ENCODE measurements at places on chromosomes 3 and 15.

DNA sequence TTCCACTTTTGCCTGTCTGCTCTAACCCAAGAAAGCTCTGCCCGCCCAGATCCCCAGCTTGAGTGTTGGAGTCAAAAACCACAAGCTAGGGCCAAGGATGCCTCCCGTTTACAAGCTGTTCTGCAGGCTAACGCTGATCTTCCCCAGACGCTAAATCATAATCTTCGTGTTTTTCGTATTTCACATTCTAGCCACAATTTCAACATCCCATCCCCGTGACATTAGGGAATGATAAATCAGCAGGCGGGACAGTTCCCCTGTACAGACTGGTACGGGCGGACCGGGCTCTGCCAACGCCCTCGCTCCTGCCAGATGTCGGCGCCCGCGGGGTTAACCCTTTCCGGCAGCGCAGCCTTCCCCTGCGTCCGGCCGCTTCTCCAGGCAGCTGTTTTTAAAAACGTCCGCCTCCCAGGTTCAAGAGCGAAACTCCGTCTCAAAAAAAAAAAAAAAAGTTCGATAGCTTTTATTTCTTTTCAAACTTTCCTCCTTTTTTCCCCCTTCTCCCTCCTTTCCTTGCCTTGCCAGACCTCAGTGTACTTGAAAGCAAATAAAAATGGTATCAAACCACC is 81.0 kb upstream of the BNC1 start:
- peak; percentile 43 for DNase-seq

DNA sequence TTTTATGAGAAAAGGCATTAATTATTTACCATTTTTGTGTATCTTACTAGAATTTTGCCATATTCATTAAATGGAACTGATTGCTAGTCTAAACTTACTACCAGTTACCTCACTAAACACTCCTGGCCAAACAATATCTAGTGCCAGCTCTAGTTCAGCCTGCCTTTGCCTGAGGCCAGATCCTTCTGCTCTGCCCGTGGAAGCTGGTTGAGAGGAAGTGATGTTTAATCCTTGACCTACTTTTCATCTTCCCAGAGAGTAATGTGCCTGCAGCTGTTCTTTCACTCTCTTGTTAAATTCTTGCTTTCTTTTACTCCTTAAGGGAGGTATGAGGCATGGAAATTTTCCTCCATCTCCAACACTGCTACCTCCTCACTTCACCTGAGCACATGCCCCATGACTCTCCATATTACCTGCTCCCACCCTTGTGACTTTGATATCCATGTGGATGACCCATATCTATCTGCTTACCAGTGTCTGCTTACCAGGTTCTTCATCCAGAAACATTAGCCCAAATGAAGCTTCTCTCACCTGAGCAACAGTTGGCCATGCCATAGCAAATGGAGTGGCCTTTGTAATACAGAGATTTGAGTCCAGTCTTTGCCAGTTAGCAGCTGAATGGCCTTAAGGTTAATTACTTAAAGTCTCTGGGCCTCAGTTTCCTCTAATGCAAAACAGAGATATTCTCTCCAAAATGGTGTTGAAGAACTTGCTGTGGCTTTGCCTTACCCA is 53.4 kb downstream of the UBE2E1 start:
- DNase-seq = peak; percentile 45

GRCh38 chr3:43095370-43095769 is 10.5 kb downstream of the POMGNT2 start:
- DNase-seq = no peak

- DNase-seq = no peak
Measured at GRCh38 chr3:65786890-65787289, 251.8 kb downstream of the MAGI1 start.

- no peak for DNase-seq
Measured at GRCh38 chr3:177069514-177070329, 127.6 kb downstream of the TBL1XR1 start.

DNA sequence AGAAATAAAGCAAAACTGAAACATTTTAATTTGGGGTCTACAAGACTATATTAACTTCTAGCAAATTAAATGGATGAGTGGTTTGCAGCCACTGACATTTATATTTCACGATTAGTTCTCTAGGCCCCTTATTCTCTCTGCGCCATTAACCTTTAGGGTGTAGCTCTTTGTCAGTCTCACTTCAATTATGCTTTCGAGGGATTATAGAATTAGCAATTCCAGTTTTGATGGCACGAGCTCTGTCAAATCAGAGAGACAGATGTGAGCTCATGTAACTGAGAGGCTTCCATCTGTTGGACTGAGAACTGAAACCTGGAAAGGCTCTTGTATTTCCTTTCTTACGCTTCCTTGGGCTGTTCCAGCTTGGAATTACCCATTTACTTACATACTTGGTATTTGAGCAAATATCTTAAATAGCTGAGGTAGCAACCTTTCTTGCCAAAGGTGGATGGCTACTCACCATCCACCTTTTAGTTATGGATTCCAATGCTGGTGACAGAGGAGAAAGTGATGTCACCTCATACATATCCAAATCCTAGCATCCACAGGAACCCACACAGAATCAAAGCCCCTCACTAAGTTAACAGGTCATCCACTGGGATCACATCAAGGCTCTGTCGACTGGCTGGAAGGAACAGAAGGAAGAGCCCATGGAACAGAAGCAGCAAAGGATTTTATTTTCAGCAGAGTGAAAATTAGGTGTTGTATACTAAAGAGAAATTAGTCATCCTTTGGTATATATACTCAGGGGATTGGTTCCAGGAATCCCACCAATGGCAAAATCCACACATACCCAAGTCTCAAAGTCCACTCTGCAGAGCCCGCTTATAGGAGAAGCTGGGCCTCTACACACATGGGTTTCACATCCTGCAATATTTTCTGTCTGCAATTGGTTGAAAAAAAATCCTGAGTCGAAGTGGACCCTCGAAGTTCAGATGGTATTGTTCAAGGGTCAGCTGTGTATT is 20.8 kb downstream of the VGLL4 start:
- DNase-seq = no peak

GRCh38 chr15:65204931-65205660 is 6.2 kb downstream of the CILP start:
- DNase-seq = no peak

- DNase-seq = no peak
Measured at GRCh38 chr3:179373938-179374337, 26.4 kb downstream of the MFN1 start.

DNA sequence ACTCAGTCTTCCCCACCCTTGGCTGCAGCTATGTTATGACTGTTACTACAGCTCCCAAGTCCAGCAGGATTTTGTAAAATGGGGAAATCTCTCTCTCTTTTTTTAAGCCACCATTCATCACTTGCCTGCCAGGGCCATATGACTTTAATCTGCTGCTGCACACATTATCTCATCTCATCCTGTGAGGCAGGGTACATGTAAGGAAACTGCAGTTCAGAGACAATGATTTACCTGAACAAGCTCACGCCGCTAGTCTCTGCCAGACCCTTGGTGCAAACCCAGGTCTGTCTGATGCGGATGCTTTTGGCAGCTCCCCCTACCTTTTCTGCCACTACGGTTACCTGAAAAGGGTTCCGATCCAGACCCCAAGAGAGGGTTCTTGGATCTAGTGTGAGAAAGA is 78.3 kb downstream of the CHRNA7 start:
- no peak for DNase-seq

DNA sequence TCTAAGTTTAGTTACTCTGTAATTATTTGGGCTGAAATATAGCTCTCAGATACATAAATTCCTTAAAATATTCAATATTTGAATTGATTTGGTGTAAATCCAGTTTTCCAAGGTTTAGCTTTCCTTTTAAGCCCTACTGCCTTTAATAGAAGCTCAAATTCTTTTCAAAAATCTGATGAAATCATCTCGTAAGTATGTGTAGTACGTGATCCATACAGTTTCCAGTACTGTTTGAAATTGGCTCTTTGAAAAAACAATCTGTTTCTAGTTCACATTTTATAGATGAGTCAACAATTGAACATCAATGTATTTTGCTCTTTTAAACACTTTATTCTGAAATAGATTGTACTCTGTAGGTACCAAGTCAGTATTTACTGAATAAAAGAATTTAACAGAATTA is 84.2 kb downstream of the LRRC49 start:
- DNase-seq = no peak

DNA sequence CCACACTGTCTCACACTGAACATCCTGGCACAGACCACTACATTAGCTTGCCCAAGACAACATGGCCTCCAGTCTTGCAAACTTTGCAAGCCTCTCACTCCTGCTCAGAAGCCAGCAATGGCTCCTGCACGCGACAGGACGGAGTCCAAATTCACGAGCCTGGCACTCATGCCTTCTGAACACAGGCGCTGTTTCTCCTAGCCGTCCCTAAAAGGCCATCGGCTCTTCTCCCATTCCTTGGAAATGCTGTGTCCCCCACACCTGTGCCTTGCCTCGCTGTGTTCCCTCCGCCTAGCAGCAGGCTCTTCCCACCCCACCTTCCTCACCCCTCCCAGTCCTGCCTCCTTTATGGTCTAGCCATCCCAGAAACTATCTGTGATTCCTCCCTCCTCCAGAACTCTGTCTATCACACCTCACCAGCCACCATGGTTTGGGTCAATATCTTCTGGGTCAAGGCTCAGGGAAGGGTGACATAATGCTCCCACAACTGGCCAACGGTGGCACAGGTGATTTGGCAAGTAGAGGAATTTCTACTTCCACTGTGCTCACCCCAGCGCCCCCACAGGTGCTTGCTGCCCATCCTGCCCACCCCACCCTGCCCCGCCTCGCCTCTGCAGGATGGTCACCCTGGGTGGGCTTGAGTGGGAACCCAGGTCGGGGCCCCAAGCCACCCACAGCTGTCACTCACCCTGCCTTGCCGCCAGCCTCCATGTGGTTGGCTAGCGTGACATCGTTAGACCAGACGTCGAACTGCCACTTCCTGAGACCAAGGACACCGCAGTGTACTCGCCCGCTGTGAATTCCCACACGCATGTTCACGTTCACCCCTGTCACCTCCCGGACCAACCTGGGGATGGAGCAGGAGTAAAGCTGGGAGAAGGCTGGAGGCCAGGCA is 120.7 kb downstream of the ADCY5 start:
- DNase-seq = no peak

GRCh38 chr3:126446301-126446700 is 29.4 kb downstream of the ZXDC start:
- peak; percentile 11 for DNase-seq

DNA sequence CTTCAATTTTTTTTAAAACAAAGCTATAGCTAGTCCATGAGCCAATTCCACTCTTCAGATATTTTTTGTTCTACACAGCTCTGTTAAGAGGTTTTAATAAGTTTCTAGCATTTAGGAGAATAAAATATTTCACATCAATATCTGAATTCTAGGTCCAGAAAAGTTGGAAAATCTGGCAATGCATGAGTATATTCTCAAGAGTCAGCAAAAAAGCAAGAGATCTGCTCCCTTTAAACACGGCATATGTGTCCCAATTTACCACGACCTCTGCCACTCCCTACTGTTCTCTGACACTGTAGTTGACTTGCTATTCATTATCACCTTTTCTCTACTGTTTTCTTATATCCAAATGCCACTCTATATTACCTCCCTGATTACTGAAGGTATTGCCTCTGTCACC is 145.1 kb upstream of the TGFBR2 start:
- no peak for DNase-seq

DNA sequence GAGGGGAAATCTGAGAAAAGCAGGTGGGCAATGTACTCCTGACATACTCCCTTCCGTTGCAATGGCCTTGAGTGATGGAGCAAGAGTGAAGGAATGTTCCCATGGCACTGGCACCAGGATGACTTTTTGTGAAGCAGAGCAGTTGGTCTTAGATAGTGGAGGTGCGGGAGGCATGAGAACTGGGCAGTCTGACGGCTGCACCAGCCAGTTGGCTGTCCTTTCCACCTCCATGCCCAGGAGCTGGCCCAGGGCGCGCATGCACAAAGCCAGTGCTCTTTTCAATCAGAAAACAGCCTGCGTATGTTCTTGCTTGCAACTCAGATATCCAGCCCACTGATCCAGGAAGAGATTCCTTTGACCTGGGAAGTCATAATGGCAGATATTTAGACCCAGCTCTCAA is 136.8 kb downstream of the PGPEP1L start:
- no peak for DNase-seq

GRCh38 chr15:87193481-87193880 is 1063.1 kb downstream of the NTRK3 start:
- DNase-seq = no peak

DNA sequence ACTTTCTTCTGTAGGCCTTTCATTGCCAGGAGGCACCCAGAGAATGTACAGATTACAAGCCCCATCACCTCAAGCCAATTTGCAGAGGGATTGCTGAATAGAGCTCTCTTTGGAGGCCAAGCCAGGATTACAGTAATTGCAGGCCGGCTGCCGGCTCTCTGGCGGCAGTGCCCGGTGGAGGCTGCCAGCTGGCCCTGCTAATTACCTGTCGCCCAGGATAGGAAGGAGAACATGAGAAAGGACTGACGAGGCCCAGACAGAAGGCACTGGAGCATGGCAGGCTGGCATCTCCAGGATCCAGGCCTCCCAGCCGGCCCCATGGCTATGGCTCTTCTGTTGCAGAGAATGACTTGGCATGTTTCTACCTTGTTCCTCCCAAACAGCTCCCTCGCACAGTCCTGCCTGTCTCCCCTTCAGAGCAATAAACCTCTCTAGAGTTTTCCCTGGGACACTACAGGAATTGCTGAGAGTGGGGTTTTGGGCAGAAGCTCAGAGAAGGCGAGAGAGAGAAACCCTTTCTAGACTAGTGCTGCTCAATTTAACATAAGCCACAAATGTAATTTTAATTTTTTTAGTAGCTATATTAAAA is 273.6 kb upstream of the PROK2 start:
- no peak for DNase-seq

DNA sequence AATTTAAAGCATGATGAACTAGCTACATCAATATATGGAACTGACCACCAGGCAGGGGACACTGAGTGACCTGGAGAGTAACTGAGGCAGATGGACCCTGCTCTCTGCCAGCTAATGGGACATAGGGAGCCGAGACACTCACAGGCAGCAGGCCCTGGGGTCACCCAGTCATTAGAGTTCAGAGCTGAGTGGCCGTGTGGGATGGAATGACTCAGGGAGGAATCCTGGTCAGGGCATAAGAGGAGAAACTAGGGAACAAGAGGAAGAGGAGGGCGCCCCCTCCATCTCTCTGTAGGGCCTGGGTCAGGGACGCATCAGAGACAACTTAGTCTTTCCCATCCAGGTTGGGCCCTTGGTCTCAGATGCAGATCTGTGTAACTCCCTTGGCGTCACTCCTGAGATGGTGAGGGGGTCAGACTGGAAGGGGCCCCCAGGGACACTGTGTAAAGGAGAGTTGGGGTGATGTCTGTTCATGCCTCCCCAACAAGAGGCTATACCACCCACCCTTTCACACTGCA is 39.8 kb downstream of the CCDC12 start:
- DNase-seq = no peak

DNA sequence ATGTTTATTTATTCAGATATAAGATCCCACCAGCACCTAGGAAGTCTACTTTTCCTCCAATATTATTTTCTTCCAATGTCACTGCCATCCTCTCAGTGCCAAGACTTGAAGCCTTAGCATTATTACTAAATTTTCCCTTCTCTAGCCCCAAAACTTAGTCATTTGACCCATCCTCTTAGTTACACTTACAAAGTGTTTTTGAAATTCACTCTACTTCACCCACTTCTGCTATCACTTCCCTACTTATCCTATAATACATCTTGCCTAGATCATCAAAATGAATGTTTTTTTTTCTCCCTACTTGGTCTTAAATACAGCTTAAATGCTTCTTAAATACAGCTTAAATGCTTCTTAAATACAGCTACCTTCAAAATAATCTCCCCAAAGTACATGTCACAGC is 376.6 kb downstream of the RSL24D1 start:
- DNase-seq = no peak

Data from testis (tissue), 5 donors.